GM04503 (cell line): ENCODE measurements at places on chromosomes 2 and 18.
A peak's percentile ranks its signal among the peaks of the same experiment; 100 is the strongest.

DNA sequence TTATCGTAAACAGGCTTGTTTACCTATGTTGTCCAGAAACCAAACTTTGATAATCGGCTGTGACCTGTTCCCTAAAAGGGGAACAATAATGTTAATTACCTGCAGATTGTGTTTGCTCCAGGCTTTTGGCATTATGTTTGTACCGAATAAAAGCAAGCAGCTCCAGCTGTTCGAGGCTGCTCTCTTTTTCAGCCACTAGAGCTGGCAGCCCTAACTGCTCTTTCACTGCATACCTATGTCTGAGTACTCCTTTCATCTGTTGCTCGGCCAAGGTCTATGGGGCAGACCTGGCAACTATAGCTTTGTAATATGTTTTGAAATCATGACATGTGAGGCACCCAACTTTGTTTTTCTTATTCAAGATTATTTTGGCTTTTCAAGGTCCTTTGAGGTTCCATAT is 77.8 kb upstream of the EHBP1 start:
- no peak for DNase-seq

- no peak for DNase-seq
Observed at GRCh38 chr2:88813612-88814011, 122.1 kb downstream of the RPIA start.

DNA sequence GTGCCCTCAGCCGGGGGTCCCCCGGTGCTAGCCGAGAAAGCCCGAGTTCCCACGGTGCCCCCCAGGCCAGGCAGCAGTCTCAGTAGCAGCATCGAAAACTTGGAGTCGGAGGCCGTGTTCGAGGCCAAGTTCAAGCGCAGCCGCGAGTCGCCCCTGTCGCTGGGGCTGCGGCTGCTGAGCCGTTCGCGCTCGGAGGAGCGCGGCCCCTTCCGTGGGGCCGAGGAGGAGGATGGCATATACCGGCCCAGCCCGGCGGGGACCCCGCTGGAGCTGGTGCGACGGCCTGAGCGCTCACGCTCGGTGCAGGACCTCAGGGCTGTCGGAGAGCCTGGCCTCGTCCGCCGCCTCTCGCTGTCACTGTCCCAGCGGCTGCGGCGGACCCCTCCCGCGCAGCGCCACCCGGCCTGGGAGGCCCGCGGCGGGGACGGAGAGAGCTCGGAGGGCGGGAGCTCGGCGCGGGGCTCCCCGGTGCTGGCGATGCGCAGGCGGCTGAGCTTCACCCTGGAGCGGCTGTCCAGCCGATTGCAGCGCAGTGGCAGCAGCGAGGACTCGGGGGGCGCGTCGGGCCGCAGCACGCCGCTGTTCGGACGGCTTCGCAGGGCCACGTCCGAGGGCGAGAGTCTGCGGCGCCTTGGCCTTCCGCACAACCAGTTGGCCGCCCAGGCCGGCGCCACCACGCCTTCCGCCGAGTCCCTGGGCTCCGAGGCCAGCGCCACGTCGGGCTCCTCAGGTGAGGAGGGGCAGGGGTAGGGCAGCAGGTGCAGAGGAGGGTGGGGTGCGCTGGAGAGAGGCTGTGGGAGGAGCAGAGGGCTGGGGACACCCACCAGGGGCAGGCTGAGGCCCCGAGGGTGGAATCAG is 14.1 kb upstream of the GMPPA start:
- no peak for DNase-seq

- no peak for DNase-seq
Observed at GRCh38 chr2:200863782-200864175, 679 bp downstream of the CLK1 start.

DNA sequence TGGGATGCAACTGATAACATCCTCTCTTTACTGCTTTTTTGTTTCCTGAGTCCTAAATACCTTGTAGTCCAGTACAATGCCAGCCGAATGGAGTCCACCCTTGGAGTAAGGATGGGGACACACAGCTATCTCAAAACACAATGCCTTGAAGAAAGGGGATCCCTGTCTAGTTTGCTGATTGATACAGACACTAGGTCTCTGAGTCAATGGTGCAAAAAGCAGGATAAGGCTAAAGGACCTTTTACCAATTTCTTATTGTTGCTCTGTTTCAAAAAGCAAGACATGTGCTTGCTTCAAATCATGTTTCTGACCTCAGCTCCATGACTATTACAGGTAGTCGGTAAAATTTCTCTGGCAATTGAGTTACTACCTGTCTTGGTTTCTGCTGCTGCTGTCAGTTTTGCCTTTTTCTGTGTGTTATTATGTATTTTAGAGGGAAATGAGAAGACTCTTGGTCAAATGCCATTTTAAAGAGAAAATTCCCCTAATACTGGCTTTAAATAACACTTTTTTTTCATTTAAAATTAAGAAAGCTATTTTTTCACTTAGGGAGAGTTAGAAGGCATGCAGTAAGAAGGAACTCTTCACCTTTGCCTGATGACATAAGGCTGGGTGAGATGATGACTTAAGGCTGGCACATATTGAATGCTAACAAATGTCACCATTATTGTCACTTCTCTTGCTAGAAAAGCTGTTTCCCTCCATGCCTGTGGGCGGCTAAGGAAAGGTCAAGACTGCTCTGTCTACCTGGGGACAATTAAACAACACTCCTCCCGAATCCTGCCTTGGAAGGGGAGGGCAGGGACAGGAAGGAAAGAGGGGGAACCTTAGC is 4.9 kb upstream of the FIGLA start:
- DNase-seq, result no peak

GRCh38 chr18:68354176-68354575 is 360.7 kb downstream of the TMX3 start:
- DNase-seq, result peak; percentile 11

- DNase-seq, result no peak
Observed at GRCh38 chr2:215535125-215535668, 99.3 kb upstream of the FN1 start.

DNA sequence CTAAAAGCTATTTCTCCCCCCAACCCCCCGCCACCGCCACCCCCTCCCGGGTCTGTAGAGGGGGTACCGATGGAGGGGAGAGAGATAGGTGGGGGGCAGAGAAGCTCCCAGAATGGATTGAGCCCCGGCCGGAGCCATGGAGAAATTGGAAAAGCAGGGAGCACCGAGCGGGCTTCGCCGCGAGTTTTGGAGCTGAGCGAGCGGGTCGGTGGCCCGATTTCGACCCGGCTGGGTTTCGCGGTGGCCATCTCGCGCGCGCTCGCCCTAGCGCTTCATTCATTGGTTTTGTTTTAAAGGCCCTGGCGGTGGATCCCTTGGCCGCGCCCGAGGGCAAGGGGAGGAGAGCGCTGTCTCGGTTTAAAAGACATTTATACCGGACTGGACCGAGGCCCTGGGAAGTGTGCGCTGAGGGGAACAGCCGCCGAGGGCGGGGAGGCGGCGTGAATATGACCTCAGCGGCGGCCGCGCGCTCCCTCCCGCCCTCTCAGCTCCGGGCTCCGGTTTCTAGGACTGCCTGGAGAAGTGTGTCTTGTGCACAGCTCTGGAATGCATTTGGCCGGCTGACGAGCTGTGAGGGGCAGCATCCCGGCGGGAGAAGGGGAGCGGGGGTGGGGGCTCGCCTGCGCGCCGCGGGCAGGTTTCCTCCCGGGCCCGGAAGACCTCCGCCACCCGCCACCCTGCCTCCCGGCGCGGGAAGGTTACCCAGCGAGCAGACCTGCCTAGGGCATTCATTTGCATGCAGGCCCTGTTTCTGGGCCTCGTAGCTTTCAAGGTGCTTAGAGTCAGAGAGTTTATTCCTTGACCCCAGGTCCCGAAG is 1.7 kb upstream of the SMAD7 start:
- DNase-seq, result no peak

DNA sequence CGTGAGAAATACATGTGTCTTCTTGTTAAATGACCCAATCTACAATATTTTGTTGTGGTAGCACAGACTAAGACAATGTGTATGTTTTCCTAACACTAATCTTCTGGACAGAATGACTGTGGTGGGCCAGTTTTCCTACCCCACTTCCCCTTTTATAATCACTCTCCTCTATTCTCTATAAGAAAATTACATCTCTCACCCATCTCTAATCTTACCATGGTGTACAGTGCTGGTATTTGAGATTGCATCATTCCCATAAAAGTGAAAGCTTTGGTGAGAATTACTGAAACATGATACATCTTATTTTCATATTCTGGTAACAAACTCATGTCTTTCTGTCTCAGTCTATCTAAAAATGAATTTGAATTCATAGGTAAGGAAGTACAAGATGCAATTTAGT is 40.5 kb downstream of the CAVIN2 start:
- no peak for DNase-seq

DNA sequence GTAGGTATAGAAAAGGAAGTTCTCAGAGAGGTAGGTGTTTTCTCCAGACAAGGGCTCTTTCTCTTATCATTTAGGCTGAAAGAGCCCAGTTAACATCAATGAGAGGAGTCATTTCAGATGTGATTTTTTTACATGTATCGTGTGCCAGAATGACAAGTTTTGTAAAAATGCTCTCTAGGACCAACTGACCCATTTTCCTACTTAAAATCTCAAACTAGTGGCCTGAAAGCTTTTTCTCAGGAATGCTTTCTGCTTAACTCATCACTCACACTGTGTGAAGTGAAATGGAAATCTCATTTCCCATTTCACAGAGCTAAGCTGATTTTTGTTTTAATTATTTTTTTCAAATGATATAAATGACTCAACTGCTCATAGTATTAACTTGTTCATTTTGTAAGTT is 128.7 kb upstream of the CYP26B1 start:
- no peak for DNase-seq

DNA sequence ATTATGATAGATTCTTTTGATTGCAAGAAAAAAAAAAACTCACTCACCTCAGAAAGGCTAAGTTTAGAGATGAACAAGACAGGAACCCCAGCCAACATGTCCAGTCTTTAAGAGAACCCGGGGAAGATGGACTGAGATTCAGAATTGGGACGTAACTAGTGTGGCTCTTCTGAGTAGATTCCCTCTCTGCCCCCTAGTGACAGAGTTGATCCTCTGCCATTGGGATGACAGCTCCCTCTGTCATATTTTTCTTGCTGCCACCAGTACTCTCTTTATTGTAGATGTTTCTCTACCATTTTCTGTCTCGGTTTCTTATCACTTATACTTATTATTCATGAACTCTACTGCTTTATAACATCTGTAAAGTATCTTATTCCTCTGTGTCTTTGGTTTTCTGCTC is 77.7 kb downstream of the GULP1 start:
- DNase-seq, result peak; percentile 23

DNA sequence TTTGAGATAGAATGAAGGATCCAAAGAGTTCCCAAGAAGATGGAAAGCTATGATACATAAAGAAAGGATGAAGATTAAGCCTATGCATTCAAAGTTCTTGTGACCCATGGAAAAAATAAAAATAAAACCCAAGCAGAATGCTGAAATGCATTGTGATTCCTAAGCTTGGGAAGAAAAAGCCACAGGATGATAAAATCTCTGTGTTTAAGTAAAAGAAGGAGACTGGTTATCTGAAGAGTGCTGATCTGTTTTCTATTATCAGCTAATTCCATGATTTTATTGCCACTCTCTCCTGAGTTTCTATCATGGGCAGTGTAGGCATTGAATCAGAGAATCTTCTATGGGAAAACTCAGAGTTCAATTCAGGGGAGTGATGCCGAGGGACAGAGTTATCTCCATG is 103.1 kb upstream of the LTBP1 start:
- DNase-seq, result no peak

DNA sequence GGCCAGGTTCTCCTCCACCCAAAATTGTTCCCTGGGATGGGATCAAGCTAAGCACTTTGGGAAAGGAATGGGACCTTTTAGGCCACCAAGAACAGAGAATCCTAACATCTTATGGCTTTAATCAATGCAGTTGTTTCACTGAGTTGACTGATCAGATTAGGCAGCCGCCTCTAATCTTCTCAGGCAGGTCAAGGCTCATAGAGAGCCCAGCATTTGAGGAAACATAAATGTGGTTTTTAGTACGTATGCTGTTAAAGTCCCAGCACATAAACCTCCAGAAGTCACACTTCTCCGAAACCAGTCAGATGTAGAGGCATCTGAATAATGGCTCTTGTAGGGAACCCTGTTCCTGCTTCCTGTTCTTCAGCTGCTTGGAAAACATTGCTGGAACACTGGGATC is 99.5 kb upstream of the RMDN2 start:
- DNase-seq, result no peak

DNA sequence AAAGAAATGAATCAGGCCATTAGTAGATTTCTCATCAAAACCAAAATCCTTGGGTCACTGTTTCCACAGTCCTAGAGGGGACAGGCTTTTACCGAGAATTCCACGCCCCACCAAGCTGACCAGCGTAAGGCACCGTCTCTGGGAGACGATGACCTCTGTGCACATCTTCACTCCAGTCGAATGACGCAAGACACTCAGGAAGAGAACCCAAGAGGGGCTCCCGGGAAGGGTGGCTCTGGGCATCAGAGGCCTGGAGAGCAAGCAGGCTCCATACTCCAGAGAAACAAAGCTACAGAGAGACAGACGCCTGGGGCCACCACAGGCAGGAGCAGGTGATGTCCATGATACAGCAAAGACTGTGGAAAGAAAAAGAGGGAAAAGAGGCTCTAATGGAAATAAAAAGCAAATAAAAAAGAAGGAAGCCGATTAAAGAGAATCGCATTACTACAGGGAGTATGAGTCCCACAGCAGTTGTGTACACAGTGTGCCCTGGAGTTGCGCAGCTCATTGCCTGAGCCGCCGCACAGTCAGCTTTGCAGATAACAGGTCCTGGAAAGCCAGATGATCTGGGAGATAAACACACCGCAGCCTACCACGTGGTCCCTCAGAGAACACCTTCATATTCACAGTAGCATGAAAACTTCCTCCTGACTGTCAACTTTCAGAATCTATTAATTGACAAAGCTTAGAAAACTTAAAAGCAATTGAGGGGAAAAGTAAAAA is 572.7 kb upstream of the SALL3 start:
- no peak for DNase-seq

- no peak for DNase-seq
Observed at GRCh38 chr2:58291726-58292438, 50.8 kb upstream of the FANCL start.

DNA sequence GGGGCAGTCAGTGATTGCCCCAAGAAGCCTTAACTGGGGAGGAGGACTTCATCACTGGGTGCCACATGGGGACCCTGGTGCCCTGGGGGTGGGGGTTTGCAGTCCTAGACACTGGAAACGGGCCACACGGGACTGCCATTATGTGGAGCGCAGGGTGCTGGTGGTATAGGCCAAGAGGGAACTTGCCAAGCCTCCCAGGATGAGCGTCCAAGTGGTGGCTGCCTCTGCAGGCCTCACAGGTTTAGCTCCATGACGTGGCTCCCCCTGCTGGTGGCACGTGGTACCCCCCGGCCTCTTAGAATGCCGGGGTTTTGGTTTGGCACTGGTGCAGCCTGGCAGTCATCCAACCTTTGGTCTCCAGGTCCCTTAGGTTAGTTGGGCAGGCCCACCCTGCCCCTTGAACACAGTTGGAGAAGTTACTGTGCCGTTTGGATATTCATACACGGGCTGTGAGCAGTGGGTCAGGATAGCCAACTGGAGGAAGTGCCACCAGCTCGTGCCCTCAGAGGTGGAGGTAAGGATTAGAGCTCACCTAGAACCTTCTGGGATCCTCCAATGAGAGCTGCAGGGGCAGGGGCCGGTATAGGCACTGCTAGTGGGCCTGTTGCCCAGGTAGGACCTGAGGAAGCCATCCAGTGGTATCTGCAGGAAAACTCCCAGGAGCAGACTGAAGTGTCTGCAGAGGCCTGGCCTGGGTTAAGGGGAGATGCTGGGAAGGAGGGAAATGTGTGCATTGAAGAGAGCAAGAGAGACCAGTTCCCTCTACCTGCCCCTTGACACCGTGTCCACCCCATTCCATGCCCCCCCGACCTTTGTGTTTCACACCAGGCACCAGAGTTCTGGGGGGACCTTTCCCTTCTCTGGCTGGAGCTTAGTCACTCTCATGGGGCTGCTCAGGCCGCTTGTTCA is 5.7 kb downstream of the PTMA start:
- DNase-seq, result no peak

GRCh38 chr2:222892321-222892720 is 31.5 kb downstream of the ACSL3 start:
- no peak for DNase-seq
